ENCODE measurements at places on chromosomes 1 and 21.

DNA sequence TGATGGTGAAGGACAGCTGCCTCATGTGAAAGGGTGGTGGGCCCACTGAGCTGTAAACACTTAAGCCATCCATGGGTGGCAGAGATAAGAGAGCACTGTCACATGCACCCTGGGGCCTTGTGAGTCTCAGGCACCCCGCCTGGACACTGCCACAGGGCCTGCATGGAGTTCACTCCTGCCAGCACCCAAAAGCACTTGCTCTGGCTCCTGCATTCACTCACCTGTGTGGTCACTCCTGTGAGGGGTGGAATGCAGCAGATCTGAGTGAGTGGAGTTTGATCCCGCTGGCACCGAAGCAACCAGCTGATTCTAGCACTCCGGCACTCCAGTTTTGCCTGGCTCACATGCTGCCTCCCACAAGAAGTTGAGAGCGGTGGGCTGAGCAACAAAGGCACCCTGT lies 1142.1 kb upstream of the PRMT6 start:
- DNase-seq, result no peak

GRCh38 chr1:182340233-182341058 lies 51.1 kb downstream of the GLUL start:
- DNase-seq, result no peak

DNA sequence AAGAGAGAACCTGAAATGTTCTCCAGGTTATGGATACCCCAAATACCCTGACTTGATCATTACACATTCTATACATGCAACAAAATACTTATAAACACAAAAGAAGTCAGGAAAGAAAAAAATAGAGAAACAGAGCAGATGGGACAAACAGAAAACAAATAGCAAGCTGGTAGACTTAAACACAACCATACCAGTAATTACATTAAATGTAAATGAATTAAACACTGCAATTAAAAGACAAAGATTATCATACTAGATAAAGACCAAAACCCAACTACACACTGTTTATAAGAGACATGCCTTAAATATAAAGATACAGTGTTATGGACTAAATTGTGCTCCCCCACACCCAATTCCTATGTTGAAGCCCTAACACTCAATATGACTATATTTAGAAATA lies 117.2 kb downstream of the ACBD6 start:
- no peak for DNase-seq

DNA sequence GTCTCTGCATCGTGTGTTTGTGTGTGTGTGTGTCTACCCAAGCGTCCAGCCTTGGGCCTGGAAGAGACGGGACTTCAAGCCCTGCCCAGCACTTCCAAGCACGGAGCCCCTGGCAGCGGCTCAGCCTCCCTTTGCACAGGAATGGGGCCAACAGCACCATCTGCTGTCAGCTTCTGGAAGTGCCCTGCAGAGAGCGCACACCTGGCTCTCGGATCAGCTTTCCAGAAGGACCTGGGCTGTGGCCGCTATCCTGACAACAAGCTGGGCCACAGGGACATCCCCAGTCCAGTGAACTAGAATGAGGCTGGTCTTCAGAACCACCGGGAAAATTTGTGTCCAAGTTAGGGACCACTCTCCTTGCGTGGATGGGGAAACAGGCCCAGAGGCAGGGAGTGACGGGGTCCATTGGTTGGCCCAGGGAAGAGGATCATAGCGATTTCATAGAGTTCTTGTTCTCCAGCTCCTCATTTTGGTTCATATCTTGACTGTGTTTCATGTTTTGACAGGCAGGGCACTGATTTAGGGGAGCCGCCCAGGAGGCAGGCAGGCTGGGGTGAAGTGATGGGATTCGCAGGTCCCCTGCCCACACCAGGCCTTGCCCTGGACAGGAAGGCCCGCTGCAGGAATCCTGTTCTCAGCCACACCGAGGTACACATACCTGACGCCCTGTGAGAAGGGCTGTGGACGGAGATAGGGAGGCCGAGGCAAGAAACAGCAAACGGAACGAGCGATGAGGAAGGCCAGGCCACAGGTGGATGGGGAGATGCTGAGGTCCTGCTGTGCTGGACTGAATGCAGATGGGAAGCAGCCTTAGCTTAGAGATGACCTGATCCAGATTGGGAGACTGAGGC lies 38.4 kb downstream of the TAS1R2 start:
- peak; percentile 59 for DNase-seq

- no peak for DNase-seq
Observed at GRCh38 chr1:41013796-41014195, 7.7 kb downstream of the SLFNL1 start.

DNA sequence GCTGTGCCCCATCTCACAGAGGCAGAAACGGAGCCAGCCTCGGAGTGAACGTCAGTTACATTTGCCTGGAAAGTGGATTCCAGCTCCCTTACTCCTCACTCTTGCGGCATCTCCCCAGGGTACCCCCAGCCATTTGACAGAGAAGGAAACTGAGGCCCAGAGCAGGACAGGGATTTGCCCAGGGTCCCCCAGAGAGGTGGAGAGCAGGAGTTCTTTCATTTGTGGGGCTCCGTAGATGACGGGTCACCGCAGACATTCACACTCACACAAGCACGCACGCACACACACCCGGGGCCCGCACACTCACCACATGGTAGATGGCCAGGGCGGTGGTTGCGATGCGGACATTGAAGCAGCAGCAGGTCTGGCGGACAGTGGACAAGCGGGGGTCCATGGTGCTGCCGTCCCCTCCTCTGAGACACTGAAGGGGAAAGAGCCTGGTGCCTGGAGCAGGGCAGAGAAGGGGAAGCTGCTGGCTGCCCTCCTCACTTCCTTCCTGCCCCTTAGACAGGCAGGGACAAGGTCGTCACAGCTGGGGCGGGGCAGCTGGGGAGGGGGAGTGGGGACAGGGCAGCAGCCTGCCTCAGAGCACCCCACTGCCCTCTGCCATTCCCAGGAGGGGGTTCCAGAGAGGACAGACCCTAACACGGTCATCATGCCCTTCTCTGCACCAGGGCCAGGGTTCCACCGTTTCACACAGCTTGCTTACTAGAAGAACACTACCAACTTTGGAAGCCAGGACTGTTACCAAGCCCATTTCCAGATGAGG lies at the start of gene LAPTM5:
Gene LAPTM5 (minus strand): TSS at position 423 of the 769 bp plus-strand sequence. CDS start 29 bp downstream, at position 394.
- no peak for DNase-seq

GRCh38 chr1:159869607-159870006 lies 7.2 kb upstream of the VSIG8 start:
- no peak for DNase-seq

- DNase-seq, result no peak
Observed at GRCh38 chr1:210342986-210343780, 14.5 kb downstream of the HHAT start.

DNA sequence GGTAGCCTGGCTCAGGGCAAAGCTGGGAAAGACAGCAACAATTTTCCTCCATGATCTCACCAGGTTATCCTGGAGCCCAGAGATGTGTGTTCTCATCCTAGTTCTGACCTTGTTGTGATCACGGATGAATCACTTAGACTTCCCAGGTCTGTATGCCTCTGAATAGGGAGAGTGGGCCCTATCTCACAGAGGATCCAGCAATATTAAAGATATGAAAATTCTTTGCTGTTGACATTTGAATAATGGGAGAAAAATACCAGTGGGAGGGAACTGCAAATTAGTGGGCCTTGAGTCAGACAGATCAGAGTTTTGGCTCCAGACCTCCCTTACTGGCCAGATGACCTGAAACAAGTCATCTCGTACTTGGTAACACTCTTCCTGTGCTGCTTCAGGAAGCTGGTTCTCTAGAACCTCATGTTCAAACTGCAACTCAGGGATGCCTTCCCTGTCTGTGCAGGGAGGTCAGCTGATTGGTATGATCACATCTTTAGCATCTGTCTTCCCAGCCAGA lies 32.8 kb upstream of the RNF19B start:
- DNase-seq, result peak; percentile 83

DNA sequence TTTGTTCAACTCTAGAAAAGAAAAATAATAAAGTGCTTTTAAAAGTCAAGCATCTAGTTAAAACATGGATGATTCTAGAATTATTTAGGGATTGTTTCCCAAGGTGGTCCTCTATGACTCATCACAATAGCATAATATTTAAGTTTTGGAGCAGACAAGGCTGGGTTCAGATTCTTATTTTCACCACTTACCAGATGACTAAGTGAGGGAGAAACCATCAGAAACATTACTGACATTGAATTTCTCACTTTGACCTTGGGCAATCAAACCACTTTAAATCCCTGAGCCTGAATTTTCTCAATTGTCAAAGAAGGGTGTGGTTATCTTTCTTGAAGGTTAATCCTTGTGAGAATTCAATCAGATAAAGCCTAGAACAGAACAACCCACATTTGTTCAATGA lies 102.5 kb upstream of the PTGFR start:
- peak; percentile 33 for DNase-seq

- DNase-seq, result no peak
Observed at GRCh38 chr1:5947071-5947821, 45.0 kb downstream of the NPHP4 start.

DNA sequence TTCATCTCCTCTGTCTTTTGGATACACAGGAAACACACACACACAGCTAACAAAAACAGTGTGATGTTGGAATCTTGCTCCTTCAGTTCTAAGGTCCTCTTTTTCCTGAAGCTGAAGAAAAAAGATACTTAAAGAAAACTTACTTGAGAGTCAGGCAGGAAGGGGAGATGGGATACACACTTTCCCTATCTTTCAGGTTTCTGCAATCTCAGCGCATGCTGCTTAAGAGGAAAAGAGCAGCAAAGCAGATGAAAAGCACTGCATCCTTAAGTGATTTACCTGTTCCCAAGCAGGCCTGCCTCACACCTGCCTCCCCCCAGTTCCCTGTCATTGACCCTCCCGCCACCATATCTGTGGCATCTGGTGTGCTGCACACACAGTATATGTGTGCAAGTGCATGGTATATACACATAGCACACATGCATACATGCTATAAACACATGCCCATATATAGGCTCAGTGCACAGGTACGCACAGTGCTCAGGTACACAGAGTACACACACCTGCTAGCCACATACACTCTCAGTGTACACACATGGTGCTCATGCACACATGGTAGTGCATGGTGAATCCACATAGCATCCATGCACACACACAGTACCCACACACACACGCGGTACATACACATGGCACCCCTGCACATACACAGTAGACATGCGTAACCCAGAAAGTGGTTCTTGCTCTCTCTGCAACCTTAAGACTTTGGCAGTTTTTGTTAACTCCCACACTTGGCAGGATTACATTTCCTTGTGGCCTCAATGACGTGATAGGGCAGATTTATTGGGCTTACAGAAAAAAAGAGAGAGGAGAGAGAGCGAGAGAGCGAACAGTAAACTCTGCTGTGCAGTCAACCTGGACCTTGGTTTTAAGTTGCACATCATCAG lies 166.9 kb downstream of the TOMM20 start:
- DNase-seq, result peak; percentile 91

- peak; percentile 55 for DNase-seq
Observed at GRCh38 chr1:76428028-76428427, 353.5 kb downstream of the ST6GALNAC3 start.

GRCh38 chr1:237211031-237211430 lies 169.0 kb downstream of the RYR2 start:
- DNase-seq, result no peak

GRCh38 chr1:169869426-169869825 lies 24.3 kb downstream of the SCYL3 start:
- DNase-seq, result no peak

DNA sequence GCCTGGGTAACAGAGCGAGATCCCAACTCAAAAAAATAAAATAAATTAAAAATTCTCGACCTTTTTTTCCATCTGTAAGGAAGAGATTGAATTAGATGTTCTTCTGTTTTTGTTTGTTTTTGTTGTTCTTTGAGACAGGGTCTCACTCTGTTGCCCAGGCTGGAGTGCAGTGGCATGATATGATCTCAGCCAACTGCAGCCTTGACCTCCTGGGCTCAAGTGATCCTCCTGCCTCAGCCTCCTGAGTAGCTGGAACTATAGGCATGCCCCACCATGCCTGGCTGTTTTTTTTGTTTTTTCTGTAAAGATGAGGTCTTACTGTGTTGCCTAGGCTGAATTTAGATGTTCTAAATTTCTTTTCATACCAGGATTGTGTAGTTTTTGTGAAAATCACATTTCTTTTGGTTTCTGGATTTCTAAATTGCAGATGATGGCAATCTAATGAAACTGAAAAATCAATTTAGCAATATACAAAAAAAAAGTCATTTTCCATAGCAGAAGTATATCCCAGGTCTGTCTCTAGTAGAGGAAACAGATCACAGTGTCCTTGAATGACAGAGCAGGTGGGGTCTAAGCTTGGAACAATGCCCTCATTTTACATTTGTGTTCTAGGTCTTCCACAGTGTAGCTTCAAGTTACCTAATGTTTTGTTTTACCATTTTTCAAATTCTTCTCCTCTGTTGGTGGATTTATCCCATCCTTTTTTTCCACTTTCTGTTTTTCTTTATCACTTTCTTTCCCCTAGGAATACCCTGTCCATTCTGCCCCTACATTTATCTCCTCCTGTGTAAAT lies 20.3 kb downstream of the ZYG11A start:
- no peak for DNase-seq

DNA sequence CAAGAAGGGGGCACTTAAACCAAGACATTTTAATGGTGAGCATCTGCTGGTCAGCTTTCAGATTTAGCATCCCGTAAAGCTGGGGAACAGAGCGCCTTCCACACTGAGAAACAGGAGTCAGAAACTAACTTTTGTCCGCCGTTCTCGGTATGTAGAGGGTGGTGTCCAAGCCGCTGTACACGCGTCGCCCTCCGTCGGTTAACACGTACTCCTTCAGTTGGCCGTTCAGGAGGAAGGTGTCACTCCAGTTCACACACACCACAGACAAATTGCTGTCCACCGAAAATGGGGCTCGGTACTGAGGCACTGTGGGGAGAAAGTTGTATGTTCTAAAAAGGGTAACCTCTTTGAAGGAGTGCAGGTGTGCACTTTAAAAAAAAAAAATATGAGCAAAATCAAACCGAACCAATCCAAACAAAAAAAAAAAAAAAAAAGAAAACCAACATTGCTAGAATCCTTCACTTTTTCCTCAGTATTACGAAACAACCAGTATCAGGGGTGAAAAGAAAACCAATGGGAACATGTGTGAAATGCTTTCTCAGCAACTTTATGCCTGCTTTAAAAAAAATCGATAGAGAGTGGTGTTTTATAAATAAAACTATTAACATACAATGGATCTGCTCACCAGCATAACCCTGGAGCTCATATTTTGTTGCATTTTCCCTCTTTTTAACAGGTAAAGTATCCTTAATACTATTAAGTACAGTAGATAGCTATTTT lies 73.5 kb downstream of the KCTD3 start:
- no peak for DNase-seq

GRCh38 chr1:117147341-117147831 lies 25.8 kb upstream of the TRIM45 start:
- no peak for DNase-seq

GRCh38 chr1:39269791-39270342 lies 65.4 kb downstream of the MACF1 start:
- peak; percentile 85 for DNase-seq

- DNase-seq, result no peak
Observed at GRCh38 chr1:209616366-209617046, 33.0 kb downstream of the CAMK1G start.

DNA sequence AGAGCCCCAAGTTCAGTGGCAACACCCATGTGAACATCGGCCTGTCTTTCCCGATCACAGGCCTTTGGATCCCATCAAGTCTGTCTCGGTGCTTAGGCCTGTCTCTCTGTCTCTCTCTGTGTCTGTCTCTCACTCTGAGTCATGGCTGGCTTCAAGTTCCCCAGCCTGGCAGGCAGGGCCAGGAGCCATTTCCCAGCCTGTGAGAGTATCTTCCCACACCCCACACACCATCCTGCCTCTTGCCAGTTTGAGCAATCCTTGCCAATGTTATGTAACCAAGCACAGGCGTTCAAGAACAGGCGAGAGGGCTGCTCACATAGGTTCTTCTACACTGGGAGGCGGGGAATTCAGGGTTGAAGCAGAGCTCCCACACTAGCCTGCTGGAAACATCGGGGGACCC lies 70.0 kb upstream of the TMEM51 start:
- no peak for DNase-seq

Data from fibroblast of upper back skin (primary cell).